ENCODE measurements at places on chromosomes 4 and X.

DNA sequence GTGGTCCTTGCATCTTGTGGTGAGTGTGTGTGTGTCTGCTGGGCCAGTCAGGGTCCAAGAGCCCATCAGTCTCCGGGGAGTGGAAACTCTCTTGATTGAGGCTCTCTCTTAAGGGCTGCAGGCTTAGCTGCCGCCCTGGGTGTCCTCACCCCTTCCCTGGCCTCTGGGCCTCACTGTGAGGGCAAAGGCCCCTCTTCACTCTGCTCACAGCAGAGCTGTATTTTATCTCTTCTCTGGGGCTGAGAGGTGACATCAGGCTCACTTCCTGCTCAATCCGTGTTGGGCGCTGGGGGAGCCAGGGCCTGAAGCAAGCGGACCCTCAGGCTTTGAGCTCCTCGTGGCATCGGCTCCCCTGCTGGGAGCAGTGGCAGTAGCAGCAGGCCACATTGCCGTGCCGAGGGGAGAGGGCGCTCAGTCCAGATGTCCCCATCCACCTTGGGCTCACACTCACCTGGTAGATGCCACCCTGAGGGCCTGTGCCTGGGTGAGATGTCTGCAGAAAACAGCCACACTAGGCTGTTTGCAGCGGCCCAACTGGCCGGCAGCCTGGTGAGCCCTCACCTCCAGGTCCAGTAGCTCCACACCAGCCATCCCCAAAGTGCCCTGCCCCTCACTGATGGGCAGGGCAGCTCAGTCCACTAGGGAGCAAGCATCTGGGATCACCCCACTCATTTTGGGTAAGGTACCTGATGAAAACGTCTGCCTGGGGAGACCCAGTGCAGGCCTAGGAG, 24.7 kb upstream of the PRPS1 start:
- DNase-seq, result no peak

DNA sequence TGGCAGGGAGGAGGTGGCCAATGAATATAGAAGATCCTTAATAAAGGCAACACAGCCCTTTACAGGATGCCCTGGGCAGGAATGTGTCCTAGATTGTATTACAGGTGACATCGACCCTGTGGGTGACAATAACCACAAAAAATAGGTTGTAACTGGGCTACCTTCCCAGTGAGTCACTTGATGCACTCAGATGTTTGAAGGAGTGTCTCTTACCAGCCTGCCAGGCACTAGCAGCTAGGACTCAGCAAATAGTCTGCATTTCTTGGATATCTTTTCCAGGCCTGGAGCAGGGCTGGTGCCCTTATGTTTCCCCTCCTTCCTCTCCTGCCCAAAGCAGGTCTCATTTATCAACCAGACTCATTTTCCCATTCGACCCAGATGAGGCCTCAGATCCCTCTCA, 50.9 kb upstream of the TMEM164 start:
- DNase-seq, result no peak

DNA sequence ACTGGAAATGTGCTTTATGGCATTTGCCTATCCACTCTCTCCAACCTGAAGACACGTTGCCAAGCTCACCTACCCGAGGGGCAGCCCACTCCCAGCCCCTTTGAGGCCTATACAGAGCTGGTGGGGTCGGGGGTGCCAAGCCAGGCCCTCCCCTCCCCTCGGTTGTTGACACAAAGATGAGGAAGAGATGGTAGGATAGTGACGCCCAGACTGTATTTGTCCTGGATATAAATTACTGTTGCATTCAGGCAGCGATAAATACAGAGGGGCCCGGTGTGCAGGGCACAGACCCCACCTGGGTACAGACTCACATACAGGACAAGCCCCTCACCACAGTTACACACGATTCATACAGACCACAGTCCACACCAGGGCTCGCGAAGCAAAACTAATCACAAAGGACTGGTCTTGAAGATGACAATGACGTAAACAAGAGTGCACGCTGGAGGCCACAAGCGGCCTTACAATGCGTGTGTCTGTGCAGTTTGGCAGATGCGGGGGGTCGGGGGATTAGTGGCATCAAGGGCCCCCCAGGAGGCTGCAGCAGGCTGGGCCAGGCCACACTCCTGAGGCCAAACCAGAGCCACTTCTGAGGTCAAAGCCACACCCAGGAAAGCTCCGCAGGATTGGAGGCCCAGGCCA, 14.6 kb downstream of the DGKQ start:
- DNase-seq, result no peak

GRCh38 chr4:114180481-114180880, 201.0 kb upstream of the ARSJ start:
- no peak for DNase-seq

DNA sequence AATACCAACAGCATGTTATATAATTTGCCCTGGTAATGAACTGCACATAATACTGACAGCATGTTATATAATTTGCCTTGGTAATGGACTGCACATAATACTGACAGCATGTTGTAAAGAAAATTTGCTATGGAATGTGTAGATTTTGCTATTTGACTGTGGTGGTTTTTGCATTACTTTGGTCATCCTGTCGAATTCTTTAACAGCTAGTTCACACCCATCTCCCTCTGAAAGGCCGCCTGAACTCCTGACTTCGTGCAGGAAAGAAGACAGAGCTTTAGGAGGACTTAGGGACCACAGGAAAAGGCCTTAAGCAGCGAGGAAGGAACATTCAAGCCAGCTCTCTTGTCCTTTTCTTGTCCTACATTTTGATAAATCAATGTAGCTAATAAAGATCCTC, 45.2 kb upstream of the DCLK2 start:
- no peak for DNase-seq

GRCh38 chr4:57425610-57426009, 315.4 kb upstream of the IGFBP7 start:
- DNase-seq, result no peak

DNA sequence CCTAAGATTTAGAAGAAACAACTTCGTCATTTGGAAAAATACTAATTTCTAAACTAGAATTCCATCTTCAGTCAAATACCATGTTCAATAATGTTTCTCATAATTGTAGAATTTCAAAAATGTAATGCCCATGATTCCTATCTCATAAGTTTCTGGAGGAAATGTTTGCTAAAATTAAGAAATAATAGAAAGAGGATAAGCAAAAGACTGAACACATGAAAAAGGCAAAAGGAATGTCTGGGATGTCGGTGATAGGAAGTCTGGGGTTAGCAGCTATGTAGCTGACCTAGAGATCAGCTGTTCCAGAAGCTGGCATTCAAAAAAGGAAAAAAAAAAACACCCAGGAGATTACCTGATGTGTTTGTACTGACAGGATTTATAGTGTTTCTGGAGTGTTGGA, 18.9 kb upstream of the PCDH10 start:
- DNase-seq, result no peak

DNA sequence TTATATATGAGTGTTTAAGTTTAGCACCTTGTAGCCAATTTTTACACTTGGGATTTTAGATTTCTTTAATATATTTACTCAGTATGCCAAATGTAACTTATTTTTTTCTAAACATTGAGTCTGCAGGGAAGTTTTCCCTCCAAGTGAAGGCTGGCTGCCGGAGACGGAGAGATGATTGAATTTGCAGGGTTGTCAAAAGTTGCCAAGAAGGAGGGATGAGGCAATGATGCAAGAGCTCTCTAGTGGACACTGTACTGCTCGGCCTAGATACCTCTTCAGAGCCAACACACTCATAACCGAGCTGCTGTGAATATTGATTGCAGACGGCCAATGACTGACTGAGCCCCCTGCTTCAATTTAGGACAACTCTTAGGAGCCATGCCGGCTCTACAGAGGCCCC, 318.6 kb upstream of the CASK start:
- no peak for DNase-seq

DNA sequence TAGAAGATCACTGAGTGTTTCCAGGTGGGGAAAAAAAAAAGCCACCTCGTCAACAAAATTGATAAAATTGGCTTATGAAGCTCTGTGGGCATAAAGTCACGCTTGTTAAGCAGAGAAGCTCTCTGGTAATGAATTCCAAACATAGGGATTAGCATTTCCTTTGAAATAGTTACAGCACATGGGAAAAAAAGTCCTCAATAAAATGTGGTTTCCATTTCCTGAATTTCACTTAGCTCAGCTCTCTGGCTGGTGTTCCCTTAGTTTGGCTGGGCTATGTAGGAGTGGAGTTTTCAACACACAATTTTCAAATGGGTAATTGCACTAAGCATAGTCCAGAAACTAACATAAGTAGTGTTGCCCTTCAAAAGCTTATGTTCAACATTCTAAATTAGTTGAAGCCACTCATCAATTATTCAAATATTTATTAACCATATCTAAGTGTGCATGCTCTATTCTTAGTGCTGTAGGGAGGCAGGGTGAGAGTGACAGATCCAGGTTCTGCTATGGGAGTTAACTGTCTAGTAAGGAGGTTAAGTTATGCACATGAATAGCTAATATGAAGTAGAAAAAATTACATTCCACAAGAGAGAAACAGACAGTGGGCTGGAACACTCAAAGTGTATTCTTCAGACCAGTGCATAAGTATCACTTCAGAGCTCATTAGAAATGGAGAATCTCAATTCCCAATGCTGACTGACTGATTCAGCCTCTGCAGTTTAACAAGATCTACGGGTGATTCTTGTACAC, 445.7 kb downstream of the SMARCA1 start:
- DNase-seq, result no peak

GRCh38 chr4:122765692-122766352, 33.3 kb downstream of the BBS12 start:
- no peak for DNase-seq

DNA sequence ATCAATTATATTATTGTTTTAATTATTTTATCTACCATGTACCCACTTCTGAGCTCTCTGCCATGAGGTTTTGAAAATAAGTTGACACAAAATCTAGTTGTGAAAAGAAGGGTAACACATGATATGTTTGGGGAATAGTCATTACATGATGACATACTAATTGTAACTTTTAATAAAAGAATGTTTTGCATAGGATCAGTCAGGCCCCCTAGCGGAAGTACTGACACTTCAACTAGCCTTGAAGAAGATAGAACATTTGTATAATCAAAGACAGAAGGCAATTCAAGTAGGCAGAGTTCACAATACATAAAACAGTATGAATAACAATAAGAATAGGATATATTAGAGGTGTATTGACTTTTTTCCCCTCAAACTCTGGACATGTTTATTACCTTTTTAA, 1191.0 kb upstream of the AGA start:
- DNase-seq, result no peak

DNA sequence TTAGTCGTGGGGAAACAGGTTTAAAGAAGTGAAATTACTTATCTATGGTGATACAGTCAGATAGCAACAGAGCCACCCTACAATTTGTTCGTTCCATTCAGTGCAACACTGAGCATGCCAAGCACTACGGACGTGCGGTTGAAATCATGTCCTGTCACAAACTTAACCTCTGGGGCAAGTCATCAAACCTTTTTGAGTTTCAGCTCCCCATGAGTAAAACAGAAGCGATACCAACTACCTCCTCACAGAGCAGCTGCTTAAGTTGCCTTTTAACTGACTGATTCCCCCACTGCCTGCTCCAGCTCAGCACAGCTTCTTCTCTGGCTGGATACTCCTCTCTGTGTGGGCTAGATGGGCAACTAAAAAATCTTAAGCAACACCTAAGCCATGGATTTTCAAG, 36.0 kb downstream of the LHFPL1 start:
- DNase-seq, result no peak

- DNase-seq, result no peak
Measured at GRCh38 chrX:119735467-119735866, 22.9 kb upstream of the SOWAHD start.

DNA sequence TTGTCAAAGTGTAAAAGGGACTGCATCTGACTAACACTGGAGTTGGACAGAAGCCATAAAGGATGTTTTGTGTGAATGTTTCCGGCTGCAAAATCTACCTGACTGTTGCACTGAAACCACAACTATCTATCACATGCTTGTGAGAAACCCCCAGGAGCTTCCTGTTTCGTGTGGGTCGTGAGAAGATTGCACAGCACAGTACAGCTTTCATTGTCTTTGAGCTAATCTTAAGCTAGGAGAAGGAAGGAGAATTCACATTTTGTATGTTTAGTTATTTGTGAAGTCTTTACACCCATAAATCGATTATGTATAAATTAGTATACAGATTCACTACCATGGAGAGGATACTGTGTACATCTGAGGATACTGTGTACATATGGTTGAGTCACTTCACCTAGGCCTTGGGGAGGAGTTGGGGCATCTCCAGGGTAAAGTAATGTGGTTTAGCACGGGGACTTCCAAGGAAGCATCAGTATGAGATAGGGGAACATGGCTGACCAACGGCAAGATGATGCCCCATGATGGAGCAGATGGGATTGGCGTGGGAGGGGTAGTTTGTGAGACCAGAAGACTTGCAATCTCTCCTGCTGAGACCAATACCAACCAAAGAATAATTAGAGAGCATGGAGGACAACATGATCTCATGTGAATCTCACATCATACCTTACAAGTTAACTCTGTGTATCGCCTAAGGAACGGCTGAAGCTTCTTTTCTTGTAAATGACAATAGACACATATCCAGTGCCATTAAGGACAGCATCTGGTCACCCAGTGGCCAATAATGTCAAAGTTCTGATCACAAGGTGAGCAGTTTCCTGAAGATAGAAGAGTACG, 43.1 kb upstream of the FAM9C start:
- no peak for DNase-seq

- DNase-seq, result no peak
Measured at GRCh38 chr4:26325191-26325590, 4.4 kb downstream of the RBPJ start.

DNA sequence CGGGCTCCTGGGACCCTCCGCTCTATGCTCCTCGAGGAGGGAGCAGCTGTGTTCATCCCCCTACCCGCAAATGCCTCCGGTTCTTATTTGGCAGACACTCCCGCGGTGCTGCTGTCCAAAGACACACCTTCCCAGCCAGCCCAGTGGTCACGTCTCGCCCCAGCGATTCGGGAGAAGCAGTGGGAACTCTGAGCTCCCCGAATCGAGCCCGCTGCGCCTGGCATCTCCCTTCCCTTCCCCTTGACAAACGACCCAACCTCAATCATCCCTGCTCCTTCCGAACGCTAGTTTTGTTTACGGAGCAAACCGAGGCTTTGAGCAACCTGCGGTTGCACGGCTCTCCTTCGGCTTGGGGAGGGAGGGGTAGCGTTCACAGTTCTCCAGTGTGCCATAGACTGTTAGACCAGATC, 317 bp upstream of the FRMPD4 start:
- DNase-seq, result no peak

- no peak for DNase-seq
Measured at GRCh38 chrX:69365349-69365748, 138.8 kb upstream of the NALF2 start.

GRCh38 chr4:25180524-25181131, 20.4 kb upstream of the SEPSECS start:
- no peak for DNase-seq

- DNase-seq, result no peak
Measured at GRCh38 chr4:79620617-79621016, 212.6 kb upstream of the GK2 start.

DNA sequence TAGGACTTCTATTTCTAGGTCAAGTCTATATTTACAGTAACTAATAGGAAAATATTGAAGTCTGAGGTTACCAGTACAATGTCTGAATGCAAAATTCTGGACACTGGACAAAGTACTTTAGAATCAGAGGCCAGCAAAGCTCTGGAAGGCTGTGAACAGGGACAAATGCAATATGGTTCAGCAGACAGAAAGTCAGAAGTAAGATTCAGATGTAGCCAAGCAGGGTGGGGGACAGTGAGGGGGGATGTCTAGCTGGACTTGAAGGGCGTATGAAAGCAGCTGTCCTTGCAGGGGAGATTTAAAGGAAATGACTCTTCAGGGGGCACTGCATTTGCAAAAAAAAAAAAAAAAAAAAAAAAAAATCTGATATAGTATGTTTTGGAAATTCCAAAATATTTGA, 2.9 kb downstream of the SORBS2 start:
- DNase-seq, result no peak

Data from anterior cingulate cortex (tissue), 58 donors.